Fibroblast of villous mesenchyme (primary cell): ENCODE measurements at places on chromosomes 6 and 20. TPM values are rescaled to one million over a fixed set of nuclear protein-coding genes. Genes with fewer than 3 reads are reported as not detected.

GPSM3 gene
- total RNA-seq, result 2.6 and 4.8 TPM in 2 replicates

DNA sequence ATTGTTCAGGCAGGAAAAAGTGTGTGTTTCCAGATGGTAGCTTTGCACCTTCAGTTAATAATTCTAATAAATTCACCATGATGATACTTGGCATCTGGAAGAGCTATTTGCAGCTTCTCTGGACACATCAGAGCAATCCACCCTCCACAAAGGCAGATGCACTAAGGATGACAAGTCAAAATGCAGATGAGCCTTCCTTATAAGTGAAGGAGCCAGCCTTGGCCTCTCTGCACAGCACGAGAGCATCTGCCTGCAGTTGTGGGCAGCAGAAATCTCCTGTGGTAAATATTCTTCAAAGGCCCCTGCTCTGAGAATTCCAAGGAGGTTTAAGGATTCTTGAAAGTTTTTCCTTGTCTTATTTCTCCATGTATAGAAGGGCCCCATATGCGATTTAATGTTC lies 6.9 kb upstream of the POM121L2 start:
- no peak for DNase-seq

DNA sequence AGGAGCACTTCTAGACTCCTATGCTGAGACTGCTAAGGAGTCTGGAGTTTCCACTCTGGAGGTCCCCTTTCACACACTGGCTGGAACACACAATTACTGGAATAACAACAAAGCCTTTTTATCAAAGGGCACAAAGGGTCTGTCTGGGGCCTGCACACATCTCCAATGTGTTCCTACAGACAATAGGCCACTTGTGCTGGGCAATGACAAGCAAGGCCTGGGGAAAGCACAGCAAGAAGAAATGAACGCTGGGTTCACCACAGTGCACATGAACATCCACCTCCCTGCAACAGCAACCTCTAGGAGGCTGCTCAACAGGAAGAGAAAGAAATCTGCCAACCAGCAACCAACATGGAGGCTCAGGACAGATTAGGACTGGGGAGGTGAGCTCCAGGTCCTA lies 43.9 kb downstream of the TRPC4AP start:
- no peak for DNase-seq

SLC17A3 gene
- not detected in 2 replicates for total RNA-seq

DNA sequence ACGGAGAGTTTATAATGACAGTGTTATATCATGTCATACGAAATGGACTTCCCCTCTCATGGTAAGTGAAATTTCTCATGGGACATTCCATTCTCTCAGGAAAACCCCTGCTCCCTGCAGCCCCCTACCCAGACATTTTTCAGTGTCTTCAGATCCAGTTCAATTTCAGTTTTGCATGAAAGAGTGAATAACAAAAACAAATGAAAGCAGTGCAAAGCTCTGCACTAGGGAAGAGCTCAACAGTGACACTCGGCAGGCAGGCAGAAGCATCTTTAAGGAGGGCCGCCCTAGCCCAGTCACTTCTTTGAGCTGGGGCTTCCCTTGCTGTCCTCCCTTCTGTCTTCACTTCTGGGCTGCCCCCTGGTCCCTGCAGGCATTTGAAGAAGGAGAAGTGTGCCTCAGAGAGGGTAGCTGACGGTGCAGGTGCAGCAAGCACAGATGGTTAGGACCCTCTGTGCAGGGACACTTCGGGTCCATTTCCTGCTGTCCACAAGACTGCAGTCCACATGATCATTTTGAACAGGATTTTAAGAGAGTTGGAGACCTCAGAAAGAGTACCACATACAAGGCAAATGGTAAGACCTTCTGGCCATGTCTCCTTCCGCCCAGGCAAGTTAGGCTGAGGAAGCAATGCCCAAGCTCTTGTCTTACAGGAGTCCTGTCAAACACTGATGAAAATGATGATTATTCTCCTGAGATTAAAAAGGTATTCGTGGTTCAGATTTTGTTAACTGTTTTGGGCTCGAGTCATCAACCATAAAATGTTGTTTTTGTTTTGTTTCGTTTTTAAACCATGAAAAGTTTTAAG lies 5.4 kb upstream of the DUSP22 start:
- DNase-seq, result no peak

MYLK4 gene
- 0.43 and 0.64 TPM in 2 replicates for total RNA-seq

HLA-DQB1 gene
- not detected in 2 replicates for total RNA-seq

GRCh38 chr20:9172851-9173250 lies 104.0 kb downstream of the PLCB4 start:
- DNase-seq, result peak; percentile 19

DNA sequence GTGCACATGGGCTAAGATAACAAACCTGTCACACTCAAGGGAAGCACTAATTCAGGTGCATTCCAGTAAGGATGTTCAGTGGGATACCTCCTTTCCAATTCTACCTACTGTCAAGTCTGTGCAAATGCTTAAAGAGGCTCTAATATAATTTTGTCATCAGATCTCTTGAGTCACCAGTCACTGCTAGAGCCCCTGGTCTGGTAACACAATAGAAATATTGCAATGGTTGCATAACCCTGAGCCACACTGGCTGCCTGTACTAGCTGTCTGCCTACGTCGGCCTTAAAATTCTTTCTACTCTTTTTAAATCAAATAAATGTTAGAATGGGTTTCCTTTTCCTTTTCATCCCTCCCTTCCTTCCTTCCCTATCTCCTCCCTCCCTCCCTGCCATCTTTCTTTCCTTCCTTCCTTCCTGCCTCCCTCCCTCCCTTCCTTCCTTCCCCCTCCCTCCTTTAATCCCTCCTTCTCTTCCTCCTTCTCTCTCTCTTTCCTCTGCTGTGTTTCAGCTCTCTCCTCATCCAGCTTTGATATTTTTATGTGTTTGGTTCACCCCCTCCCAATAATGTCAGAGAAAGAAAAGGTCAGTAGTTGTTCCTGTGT lies 28.1 kb upstream of the OLIG3 start:
- no peak for DNase-seq

BACH2 gene
- under 0.01 and 0.64 TPM in 2 replicates for total RNA-seq

- no peak for DNase-seq
Observed at GRCh38 chr20:45114465-45115385, at the start of gene WFDC5. WFDC5 (minus strand) TSS chr20:45115174; CDS start chr20:45115083, 91 bp downstream.

- DNase-seq, result no peak
Observed at GRCh38 chr20:45971425-45971674, 653 bp downstream of the ZNF335 start.

GRCh38 chr6:42032366-42032765 lies 18.0 kb upstream of the TAF8 start:
- DNase-seq, result no peak
